Activated naive CD8-positive, alpha-beta T cell treated with anti-CD3 and anti-CD28 coated beads, Interleukin-2, amount 50 U/mL, for 16 hours (primary cell): ENCODE measurements at places on chromosomes 2 and 18.

DNA sequence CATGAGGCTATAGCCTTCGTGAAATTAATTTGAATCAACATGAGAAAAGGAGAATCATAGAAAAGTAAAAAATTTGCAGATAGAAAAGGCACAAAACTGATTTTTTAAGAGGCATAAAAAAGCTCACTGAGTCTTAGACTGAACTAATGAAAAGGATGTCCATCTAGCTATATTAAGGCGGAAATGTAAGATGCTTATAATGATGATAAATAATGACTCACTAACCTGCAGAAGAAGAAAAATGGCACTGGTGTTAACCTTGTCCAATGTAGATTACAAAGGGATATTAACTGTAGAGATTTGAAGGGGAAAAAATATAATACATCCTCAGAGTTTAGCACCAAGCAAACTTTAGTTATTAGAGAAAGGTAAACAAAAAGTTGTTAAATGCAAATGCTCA, 1098.0 kb upstream of the DDX18 start:
- no peak for DNase-seq

DNA sequence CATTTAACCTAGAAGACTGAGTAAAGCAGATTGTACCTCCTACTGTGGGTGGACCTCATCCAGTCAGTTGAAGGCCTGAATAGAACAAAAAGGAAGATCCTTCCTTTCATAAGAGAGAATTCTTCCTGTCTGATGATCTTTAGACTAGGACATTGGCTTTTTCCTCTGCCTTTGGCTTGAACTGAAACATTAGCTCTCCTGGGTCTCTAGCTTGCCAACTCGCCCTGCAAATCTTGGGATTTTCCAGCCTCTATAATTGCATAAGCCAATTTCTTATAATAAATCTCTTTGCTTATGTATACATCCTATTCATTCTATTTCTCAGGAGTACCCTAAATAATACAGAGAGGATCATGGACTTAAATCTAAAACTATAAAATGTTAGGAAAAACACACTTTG, 6.2 kb upstream of the KDSR start:
- no peak for DNase-seq

GRCh38 chr2:203462308-203462707, 72.8 kb downstream of the RAPH1 start:
- DNase-seq = no peak

GRCh38 chr18:46761059-46761769, 4.4 kb upstream of the ST8SIA5 start:
- DNase-seq = no peak

DNA sequence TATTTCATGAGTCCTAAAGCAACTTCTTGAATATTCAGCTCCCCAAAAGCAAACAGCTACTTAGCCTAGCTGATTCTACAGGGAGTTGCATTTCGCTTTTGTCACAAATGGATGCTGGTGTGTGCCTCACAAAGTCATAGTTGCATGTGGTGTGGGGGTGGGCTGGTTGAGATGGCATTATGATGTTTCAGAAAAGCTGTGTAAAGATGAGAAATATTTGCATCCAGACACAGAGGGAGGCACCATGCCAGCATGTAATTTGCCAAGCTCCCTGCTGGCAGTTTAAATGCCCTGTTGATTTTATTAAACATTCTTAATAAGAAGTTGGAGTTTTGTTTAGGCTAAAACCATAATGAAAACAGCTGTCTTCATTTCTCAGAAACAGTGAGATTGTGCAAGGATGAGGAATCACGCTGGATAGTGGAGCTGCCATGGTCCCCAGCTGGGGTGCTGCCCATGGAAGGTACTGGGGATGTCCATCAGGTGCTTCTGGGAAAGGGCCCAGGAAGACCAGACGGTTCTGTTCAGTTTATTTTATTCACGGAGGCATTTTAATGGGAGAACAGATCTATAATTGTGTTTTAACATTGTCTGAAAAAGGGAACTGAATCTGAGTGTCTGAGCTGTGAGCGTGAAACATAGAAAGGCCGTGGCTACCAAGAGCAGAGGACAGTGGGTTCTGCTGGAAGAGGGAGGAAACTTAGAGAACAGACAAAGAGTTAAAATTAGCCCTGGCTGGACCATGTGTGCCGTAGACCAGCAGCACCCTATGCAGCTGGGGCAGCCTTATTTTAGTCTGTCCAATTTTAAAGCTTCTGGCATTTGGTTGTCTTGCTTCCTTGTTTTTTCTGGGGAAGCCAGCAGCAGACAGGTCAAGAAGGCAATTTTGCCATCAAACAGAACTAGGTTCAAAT, 177.1 kb downstream of the FAM210A start:
- no peak for DNase-seq

- no peak for DNase-seq
Measured at GRCh38 chr2:235311044-235311443, 182.8 kb upstream of the AGAP1 start.

DNA sequence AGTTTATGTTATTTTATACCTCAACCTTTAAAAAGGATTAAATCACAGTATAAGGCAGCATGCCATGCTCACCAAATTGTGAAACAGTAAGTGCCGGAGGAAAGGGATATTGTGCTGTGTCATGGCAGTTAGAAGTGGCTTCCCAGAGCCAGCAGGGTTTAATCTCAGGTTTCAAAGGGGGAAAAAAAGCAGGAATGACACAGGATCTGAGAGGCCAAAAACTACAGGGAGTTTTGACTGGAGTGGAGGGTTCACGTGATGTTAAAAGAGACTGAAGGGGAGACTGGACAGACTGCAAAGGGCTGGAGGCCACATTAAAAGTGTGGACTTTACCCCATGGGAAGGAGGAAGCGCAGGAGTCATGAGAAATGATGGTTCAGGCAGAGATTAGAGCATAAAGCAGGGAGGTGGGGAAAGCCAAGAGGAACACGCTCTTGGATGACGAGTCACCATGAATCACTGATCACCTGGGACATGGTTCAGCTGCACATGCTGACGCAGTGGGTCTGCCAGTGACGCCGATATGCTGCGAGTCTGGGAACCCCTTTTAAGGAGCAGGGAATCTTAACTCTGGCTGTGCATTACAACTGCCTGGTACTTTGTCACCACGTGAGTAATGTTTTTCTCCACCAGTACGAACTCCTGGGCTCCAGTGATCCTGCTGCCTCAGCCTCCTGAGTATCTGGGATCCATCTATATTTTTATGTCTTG, 6.1 kb downstream of the CHMP1B start:
- no peak for DNase-seq

- no peak for DNase-seq
Measured at GRCh38 chr2:4354164-4354563, 650.8 kb downstream of the DCDC2C start.

DNA sequence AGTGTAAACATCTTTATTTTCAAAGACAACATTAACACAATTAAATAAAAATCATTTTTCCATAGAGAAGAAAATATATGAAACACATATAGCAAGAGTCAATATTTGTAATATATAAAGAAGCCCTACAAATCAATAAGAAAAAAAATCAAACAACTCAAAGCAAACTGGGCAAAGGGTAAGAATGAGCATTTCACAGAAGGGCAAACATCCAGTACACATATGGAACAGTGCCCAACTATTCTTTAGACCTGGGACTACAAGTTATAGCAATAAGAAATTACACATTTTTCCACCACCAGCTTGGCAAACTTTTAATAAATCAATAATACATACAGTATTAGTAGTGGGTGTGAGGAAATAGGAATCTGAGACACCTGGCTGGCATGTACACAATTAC, 324.1 kb downstream of the CYP26B1 start:
- DNase-seq = no peak

- DNase-seq = no peak
Measured at GRCh38 chr2:33528441-33528950, 52.0 kb downstream of the RASGRP3 start.

DNA sequence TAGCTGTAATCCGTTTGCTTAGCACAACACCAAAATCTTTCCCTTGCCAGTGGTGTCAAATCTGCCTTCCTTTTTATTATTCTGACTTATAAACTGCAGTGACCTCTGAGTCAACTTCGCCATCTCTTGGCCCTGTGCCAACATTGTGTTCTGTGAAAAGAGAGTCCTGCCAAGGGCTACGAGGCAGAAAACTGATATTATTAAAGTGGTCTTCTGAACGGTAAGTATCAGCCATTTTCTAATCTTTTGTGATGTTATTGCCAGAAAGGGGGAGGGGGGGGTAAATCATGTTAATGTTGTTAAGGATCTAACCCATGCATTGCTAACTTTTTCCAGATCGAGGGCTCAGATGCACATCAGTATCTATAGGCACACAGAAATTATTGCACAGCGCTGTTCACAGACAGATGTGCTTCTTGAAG, 121.5 kb upstream of the LTBP1 start:
- DNase-seq = no peak

DNA sequence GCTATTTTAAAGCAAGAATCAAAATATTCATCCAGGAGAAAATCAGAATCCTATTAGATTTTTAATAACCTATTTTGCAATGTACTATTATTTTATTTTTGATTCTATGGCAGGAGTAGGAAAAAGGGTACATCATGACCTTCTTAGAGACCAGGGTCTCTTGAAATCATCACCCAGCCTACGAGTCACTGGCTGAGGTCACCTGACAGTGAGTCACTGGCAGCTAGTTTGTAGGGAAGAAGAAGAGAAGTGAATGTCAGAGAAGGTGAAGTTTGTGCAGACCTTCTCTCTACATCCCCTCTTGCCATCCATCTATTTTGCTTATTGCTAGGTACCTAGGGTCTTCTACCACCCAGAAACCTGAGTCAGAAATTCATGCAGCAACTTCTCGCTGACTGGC, 144.2 kb downstream of the ALK start:
- DNase-seq = no peak

DNA sequence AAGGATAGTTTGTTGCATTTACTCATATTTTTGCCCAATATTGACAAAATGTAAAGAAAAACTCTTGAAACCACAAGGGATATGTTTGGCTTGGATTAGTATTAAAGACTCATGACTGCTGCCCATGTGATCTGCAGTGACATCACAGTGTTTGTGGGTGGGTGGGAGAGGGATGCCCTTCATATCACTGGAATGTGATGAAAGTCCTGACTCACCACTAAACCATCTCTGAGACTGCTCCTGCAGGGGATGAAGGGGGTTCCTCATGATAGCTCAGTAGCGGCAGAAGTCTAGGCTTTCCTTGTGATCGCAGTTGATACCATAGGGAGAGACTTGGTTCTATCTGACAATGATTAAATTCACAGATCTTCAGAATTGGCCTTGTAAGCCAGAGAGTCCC, 451.2 kb downstream of the CNTNAP5 start:
- DNase-seq = no peak

- DNase-seq = no peak
Measured at GRCh38 chr2:210086292-210086691, 83.9 kb downstream of the RPE start.

DNA sequence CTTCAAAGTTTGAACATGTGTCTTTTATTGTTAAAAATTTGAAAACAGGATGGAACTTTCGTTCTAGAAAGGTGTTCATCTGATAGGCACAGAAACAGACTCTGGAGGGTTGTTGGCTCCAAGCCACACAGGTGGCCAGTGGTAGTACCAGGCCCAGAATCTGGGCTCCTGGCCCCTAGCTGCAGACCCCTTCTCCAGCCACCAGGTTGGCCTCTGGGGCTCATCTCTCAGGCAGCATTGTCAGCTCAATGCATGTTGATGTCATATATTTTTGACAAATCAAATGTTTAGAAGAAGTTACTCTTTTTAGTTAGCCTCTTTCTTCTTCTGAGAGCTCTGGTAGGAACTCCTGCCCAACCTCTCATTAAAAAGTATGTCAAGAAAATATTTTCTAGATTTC, 34.5 kb upstream of the CHRNA1 start:
- no peak for DNase-seq

DNA sequence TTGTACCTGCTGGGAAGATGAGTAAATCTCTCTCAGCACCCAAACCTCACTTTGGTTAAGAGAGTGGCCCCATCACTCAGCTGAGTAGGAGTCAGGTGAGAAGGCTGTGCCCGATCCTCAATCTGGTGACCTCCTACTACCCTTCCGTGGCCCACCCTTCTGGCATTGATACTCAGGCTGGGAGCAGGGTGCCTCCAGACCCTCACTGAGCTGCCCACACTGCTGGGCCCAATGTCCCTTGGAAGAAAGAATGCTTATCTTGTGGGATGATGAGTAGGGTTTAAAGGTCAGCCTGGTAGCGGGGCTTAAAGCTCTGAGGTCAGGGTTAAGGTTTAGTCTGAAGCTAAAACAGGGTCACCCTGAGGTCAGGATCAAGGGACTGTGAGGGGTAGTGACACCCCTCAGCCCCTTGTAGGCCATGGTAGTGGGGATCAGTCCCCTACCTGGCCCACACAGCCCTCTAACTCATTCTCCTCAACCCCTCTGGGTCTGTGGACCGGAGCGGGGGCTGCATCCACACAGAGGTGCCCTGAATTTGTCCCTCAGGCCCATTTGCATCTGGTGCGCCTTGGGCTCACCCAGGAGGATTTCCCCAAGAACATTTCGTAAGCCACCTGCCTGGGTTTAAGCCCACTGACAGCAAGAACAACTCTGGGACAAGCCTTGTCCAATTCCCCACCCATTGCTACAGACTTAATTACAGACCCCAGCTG, 123.8 kb downstream of the CYP26B1 start:
- DNase-seq = no peak

DNA sequence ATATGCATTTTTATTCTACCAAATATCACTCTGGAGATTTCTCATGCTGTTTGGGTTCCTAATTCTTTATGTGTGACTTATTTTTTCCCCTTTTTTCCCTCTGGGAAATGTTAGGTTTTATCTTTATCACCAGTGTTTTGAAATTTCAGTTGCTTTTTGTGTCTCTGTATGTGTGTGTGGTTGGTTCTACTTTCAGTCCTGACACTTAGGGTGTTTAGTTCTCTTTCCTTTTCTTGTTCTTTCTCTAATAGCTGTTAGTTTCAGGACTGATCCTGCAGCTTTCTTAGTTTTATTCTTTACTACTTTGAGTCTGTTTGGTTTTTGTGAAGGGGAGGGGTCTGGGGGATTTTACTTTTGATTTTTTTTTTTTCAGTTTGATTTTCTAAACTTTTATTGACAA, 23.1 kb downstream of the PPM1B start:
- no peak for DNase-seq

DNA sequence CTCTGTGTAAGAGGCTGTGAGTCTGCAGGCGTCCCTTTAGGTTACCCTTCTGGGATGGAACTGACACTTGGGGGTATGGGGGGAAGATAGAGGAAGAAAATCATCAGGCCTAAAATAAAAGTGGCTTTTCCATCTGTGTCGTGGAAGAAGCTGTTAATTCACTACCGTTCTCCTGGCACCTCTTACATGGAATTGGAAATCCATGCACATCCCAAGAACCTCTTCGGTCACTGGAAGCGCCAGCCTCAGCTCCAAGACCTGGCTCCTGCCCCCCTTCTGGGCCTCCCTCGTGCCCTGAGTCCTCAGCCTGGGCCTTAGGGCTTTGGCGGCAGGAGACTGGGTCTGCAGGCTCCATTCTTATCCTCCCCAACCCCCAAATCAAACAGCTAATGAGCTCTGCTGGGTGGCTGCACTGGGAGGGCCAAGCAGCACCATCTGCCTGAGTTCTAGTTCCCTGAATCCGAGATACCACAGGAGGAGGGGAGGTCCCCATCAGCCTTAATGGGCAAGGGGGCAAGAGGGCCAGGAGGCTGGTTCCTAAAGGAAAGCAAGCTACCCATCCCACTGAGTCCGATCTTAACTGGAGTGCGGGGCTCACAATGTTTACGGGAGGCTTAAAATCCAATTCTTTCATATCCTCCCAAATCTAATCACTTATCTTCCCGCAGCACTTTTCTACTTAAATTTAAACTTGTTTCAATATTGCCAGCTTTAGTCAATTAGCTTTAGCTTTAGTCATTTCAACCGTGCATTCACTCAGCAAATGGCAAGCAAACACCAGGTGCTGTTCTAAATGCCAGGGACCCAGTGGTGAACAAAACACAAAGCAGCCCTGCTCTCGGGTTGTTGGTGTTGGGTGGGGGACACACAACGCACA, 52.8 kb downstream of the FAM178B start:
- DNase-seq = no peak
